ENCODE measurements at places on chromosomes 4 and X.

DNA sequence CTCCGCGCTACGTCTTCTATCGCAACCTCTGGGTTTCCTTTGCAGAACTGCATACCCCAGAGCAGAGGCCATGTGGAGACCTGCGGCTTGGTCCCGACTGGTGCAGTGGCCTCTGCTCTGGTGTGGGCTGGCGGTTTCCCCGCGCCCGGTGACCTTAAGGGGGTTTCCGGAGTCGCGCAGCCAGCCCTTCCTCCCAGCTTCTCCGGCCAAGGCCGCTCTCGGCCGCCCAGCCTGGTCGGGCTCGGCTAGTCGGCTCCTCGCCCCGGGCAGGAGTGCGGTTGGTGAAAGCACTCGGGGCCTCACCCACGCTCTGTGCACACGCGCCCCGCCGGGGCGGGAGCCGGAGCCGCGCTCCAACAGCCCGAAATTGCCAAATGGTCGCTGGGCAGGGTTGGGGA, 84.9 kb downstream of the BCOR start:
- DNase-seq: peak; percentile 91

- DNase-seq: no peak
Measured at GRCh38 chr4:150045410-150045809, 32.8 kb upstream of the DCLK2 start.

DNA sequence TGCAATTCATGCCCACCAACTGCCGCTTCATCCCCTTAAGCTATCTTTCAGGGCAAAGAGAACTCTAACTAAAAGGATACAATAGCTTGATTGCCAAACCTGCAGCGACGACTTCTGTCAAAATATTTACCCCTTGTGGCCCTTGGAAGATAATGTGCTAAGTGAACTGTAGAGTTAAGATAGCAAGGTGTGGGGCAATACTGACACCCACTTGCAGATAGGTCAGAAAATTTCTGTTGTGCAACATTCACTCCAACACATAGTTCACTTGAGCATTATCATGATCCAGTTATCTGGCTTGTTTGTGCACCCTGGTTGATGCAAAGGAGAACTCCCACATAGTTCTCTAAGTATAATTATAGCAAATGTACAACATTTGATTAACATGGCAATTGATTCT, 55.6 kb downstream of the RHOXF2B start:
- DNase-seq: no peak

DNA sequence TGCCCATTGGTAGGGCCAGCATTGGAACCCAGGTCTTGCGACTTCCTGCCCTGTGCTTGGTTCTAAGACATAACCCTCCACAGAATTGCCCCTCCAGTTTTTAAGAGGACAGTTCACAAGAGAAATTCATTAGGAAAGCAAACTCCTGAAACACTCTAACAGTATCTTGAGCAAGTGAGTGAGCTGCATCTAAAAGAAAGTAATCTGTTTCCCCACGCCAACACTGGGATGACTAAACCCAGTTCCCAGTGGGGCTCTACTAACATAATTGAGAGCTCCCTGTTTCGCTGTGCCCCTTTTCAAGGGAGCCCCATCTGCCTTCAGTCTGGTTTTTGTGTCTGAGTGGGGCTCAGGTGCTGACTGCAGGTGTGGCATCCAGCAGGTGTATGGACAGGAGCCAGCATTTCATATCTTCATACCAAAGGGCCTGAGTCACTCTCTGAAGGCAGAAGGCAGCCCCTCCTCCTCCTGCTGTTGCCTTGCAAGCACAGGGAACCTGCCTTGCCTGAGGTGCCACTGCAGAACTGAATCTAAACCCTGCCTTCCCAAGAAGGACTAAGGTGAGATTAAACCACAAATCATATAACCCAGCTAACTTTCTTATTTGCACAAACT, 8.0 kb downstream of the AMOT start:
- no peak for DNase-seq

GRCh38 chr4:138494931-138495330, 252.8 kb upstream of the SLC7A11 start:
- no peak for DNase-seq

DNA sequence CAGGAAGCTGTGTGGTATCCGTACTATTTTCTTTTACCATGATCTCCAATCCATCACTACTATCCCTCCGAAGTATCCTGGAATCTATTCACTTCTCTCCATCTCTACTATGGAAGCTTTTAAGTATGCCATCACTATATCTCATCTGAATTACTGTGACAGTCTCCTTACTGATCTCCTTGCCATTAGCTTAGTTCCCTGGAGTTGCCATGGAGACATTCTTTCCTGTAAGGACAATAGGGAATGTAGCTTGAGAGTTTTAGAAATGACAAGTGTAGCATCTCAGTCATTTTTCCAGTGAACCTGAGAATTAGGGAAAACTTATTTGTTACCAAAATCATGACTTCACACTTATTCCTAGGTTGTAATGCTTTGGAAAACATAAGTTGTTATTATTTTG, 86.3 kb downstream of the HPGD start:
- DNase-seq: no peak
